ENCODE measurements at places on chromosomes 12 and 14. TPM values are rescaled to one million over a fixed set of nuclear protein-coding genes. Genes with fewer than 3 reads are reported as not detected.

DNA sequence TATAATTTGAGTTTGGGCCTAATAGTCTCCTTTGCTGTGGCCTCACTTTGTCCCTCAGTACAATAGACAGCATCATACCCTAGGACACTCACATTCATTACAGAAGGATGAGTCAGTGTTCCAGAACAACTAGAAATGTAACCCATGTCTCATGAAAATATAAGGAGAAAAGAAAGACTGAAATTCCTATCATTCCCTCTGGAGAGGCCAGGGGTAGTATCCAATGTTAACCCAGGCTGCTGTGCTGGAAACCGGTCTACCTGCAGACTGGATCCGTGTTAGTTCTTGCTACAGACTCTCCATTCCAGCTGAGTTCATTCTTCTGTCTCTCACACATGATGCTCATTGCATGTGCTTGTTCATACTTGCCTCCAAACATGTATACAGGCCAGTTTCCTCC lies 75.8 kb upstream of the HOXC13 start:
- DNase-seq = no peak

DNA sequence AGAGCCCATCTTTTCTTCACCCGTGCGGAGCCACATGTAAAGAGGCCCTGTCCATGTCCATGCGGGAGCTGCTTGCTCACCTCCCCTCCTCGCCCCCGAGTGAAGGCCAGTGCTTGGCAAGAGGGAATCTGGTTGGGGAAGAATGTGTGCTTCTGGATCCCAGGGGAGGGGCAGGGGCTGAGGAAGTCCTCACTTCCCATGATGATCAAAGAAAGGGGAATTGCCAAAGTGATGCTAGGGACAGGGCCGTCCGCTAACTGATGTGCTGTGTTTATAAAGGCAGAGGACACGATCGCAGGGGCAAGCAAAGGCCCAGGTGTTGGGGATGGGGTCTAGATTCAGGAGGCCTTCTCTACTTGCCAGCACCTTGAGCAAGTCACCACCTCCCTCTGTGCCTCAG lies 137.4 kb upstream of the PRMT8 start:
- DNase-seq = no peak

GRCh38 chr14:89922031-89922907 lies 32.3 kb downstream of the EFCAB11 start:
- DNase-seq = no peak

- DNase-seq = no peak
Measured at GRCh38 chr12:68048648-68049297, 59.5 kb downstream of the IFNG-AS1 start.

GRCh38 chr12:47990351-47991105 lies 13.7 kb downstream of the COL2A1 start:
- DNase-seq = no peak

The ZDHHC22 gene
- total RNA-seq = not detected
